Naive thymus-derived CD8-positive, alpha-beta T cell (primary cell): ENCODE measurements at places on chromosomes 2 and 18.

- DNase-seq: no peak
- peak overlapping the region; percentile 38 for H3K27ac ChIP-seq
- no peaks in the 10 kb centered on the region for H3K27me3 ChIP-seq
- H3K4me3 ChIP-seq: no peak overlapping the region
Measured at GRCh38 chr2:236965021-236965840, 120.5 kb upstream of the COPS8 start.

DNA sequence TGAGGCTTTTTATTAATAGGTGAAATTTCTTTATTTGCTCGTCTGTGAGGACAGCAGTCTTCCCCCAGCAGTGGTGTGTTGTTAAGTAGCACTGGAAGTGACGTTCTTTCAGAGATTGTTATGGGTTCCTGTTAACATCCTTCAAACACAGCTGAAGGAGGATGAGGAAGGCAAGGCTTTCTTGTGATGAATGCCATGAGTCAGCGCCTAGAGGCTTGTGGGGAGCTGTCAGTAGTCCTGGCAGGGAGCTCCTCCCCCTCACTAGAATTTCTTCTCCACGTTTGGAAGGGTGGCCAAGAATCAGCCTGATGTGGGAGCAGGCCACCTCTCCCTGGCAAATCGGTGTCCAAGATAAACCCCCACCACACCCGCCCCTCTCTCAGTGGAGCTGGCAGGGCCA, 113.2 kb downstream of the ARHGEF4 start:
- H3K27ac ChIP-seq: peak overlapping the region; percentile 70
- no peak for DNase-seq
- H3K4me3 ChIP-seq: no peak overlapping the region

DNA sequence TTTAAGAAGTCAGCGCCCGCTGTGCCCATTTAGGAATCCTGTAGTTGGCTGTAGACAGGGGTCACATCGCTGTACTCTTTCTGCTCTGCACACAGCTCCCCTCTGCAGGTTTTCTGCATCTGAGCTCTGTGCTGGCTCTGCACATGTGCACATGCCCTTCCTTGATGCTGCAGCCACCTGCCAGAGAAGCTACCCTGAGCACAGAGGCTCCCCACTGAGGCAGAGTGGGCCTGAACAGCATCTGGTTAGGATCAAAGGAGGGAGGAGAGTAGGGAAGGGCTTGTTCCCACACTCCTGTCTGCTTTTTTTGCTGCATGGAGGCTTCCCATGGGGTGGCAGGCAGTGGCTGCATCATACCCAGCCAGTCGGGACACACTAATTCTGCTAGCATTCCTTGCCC, 238.9 kb downstream of the FHOD3 start:
- peaks cover 8% of the 10 kb centered on the region for H3K27me3 ChIP-seq
- DNase-seq: no peak
- no peaks in the 10 kb centered on the region for H3K36me3 ChIP-seq
- H3K4me1 ChIP-seq: peaks cover 4% of the 10 kb centered on the region
- no peak overlapping the region for H3K4me3 ChIP-seq

DNA sequence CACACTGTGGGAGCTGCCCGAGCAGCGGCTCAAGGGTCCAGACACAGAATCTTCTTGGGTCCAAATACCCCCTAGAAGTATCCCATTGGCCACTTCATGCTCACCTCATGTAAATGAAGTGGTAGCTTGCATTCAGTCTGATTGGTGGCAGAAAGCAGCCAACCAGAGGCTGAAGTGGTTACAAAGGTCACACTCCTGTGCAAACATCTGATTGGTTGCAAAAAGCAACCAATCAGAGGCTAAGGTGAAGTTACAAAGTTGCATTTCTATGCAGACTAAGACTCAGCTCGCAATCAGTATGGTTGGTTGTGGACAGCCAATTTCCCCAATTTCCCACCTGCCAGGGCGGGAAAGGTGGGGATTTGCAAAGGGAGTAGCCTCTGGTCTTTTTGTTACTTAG, 94.3 kb downstream of the DGKD start:
- H3K27ac ChIP-seq: no peak overlapping the region
- peaks cover 82% of the 10 kb centered on the region for H3K36me3 ChIP-seq
- no peaks in the 10 kb centered on the region for H3K27me3 ChIP-seq
- H3K4me3 ChIP-seq: no peak overlapping the region
- no peak for DNase-seq
- peaks cover 24% of the 10 kb centered on the region for H3K4me1 ChIP-seq

- H3K27me3 ChIP-seq: peaks cover 13% of the 10 kb centered on the region
- H3K4me1 ChIP-seq: peaks cover 6% of the 10 kb centered on the region
- DNase-seq: no peak
- no peaks in the 10 kb centered on the region for H3K36me3 ChIP-seq
- H3K27ac ChIP-seq: no peak overlapping the region
Measured at GRCh38 chr18:6728809-6729246, 688 bp upstream of the ARHGAP28 start.

DNA sequence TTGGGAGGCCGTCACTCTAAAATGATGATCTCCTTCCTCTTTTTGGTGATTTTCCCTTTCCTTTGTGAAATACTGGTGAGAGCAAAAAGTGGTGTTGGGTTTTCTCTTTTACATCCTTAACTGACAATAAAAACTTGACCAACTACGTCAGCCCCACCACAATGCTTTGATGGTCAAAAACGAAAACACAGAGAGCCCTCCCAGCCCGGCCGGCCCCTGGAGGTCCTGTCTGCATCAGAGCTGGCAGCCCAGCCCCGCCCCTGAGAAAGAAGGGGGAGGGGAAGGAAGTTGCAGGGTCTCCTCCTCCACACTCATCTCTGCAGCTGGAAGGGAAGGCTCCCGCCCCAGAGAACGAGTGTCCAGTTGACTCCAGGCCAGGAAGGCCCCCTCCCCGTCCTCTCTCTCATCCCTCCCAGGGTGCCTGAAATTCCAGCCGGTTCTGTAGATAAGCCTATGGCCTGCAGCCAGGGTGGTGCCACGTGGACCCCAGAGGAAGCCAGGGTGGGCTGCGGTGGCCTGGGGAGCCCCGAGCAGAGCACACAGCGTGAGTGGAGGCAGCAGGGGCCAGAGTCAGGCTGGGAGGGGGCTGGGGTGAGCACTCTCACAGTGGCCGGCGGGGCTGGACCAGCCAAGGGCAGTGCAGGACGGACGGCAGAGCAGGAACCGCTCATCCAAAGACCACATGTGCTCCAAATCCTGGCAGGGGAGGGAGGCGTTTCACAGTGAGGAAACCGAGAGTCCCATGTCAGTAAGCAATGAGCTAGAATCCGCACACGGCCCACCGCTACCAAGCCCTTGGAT, 19.8 kb downstream of the BIN1 start:
- H3K4me3 ChIP-seq: peak overlapping the region; percentile 48
- H3K27me3 ChIP-seq: no peaks in the 10 kb centered on the region
- peak overlapping the region; percentile 90 for H3K27ac ChIP-seq
- DNase-seq: no peak

- no peaks in the 10 kb centered on the region for H3K36me3 ChIP-seq
- H3K4me1 ChIP-seq: no peaks in the 10 kb centered on the region
- no peak overlapping the region for H3K4me3 ChIP-seq
- DNase-seq: no peak
- no peak overlapping the region for H3K27ac ChIP-seq
Measured at GRCh38 chr18:50805732-50806131, 14.1 kb downstream of the MRO start.

DNA sequence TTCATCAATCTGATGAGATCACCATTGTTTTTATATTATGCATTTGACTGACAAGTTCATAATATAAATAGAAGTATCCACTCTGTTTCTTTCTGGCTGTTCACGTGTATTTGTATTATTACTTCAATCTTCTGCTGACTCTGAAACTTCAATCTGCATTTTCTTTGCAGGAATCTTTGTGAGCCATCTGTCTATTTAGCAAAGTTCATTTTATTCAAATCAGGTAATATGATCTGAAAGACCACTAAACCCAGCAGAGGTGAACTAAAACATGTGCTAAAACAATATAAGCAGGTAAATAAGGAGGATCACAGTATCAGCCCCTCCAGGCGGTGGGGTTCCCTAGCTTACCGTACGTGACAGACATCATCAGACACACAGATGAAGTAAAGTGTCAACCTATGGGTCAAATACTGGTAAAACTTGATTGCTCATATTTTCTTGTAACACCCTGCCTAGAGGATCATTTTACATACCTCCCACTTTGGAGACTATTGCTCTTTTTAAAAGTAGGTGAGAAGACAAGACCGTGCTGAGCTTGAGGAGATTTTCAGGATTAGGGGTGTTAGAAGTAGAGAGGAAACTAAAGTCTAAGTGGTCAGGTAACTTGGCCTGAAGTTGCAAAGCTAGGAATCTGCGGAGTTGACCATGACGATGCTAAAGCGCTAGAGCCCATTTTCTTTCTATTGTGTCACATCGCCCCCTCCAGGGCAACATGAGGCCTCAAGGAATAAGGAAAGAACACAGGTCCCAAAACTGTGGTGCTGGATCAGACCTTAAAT, 9.0 kb downstream of the DTNB start:
- peaks cover 23% of the 10 kb centered on the region for H3K4me1 ChIP-seq
- no peak for DNase-seq
- H3K4me3 ChIP-seq: peak overlapping the region; percentile 65
- H3K27me3 ChIP-seq: no peaks in the 10 kb centered on the region
- H3K36me3 ChIP-seq: no peaks in the 10 kb centered on the region
